ENCODE measurements at places on chromosomes 16 and 17. TPM values are rescaled to one million over a fixed set of nuclear protein-coding genes. Genes with fewer than 3 reads are reported as not detected.

The RASL10B gene
- 2.7 TPM for total RNA-seq

The SMTNL2 gene
- not detected for total RNA-seq

The EXOC3L1 gene
- total RNA-seq, result not detected

The TERB1 gene
- 0.36 TPM for total RNA-seq

The FN3KRP gene
- total RNA-seq, result 10.1 TPM

The SEPTIN12 gene
- total RNA-seq, result not detected

The AXIN2 gene
- total RNA-seq, result 5.1 TPM

The DOK4 gene
- 29.0 TPM for total RNA-seq

The LCAT gene
- 6.9 TPM for total RNA-seq

GRCh38 chr16:65306300-65306699, 184.4 kb upstream of the CDH11 start:
- H3K4me1 ChIP-seq, result peaks cover 15% of the 10 kb centered on the region
- no peaks in the 10 kb centered on the region for H3K36me3 ChIP-seq
- H3K27me3 ChIP-seq, result no peaks in the 10 kb centered on the region
- no peak overlapping the region for H3K4me3 ChIP-seq
- DNase-seq, result no peak
- H3K27ac ChIP-seq, result no peak overlapping the region

DNA sequence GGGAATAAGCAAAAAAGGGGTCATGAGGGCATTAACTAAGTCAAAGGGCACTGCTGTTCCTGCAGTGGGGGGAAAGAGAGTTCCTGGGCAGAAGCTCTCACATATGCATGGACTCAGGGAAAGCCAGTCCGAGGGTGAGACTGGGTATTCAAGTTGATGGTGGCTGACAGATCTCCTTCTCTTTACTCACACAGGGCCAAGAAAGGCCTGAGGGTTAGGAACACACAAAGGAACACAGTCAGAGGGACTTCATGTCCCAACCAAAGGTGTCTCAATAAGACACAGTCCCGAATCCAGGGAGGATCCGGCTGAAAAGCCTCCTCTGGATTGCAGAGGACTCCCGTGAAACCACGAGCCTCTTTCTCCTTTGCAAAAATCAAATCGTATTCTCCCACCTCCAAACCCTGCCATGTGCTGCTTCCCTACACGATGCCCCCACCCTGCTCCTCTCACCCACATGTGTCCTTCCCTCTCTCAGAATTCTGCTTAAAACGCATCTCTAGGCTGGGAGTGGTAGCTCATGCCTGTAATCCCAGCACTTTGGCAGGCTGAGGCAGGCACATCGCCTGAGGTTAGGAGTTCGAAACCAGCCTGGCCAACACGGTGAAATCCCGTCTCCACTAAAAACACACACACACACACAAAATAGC, 23.6 kb downstream of the CUEDC1 start:
- peak; percentile 64 for DNase-seq
- no peaks in the 10 kb centered on the region for H3K36me3 ChIP-seq
- no peaks in the 10 kb centered on the region for H3K27me3 ChIP-seq

DNA sequence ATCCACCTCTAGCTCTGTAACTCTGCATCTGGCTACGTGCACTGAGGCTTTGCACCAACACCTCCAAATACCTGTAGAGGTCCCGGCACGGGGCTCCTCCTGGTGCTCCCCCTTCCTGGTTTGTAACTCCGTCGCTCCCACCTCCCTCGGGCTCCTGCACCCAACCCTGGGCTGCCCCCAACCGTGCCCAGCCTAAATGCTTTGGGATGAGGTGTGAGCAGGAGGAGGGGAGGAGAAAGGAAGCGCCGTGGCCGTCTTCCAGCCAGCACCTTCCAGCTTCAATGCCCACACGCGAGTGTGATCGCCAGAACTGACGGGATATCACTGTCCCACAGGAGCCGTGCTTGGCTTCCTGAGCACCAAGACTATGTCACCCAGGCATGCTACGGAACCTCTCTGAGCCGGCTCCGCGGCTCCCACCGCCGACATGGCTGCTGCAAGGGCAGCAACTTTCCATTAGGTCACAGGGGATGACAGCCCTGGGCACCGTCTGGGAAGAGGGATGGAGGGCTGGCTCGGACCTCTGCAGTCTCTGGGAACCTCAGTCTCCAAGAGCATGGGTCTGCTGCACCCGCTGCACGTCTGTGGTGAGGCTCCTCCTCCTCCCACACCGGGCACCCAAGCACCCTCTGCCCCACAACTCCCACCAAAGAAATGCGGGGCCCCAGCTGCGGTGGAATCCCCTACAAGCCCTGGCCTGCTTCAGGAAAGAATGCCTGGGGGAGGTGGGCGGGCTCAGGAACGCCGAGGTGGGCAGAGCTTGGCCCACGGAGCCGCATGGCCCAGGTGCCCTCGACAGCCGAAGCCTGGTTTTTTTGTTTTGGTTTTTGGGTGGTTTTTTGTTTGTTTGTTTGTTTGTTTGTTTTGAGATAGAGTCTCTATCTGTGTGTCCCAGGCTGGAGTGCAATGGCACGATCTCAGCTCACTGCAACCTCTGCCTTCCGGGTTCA, 6.4 kb upstream of the SLC38A10 start:
- no peak overlapping the region for H3K27ac ChIP-seq
- H3K36me3 ChIP-seq, result no peaks in the 10 kb centered on the region
- H3K27me3 ChIP-seq, result no peaks in the 10 kb centered on the region
- H3K4me1 ChIP-seq, result peaks cover 6% of the 10 kb centered on the region
- H3K4me3 ChIP-seq, result peak overlapping the region; percentile 51

DNA sequence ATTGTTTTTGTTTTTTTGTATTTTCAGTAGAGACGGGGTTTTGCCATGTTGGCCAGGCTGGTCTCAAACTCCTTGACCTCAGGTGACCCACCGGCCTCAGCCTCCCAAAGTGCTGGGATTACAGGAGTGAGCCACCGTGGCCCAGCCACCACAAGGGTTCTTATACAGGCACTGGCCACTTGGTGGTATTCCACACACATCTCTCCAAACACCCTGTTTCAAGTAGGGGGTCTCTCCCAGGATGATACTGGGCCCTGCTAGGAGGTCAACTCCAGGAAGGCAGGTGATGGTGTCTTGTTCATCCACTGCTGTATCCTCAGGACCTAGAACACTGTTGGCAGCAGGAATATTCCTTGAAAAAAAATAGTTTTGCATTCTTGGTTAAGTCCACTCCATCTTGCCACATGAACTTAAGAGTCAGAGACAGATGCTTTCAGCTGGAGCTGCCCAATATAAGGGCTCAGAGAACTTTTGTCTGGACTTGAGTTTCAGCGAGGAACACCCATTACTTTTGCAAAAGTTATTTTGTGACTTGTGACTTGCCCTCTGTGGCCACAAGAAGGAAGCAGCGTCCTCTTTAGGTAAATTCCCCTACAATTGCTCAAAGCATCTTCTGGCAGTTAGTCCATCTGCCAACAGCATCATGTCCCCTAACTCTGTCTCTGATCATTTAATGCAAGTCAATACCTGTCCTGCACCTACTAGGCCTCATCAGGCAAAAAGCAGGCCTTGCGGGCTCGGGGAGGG, 7.4 kb upstream of the EEF2K start:
- H3K27me3 ChIP-seq, result no peaks in the 10 kb centered on the region
- peak overlapping the region; percentile 71 for H3K27ac ChIP-seq
- no peaks in the 10 kb centered on the region for H3K36me3 ChIP-seq
- DNase-seq, result no peak

GRCh38 chr17:77160875-77161530, 20.2 kb downstream of the SEC14L1 start:
- H3K4me3 ChIP-seq, result no peak overlapping the region
- no peak for DNase-seq
- H3K27ac ChIP-seq, result no peak overlapping the region
- peaks cover 6% of the 10 kb centered on the region for H3K36me3 ChIP-seq

GRCh38 chr16:46889942-46890300, 5.8 kb downstream of the GPT2 start:
- peaks cover 4% of the 10 kb centered on the region for H3K36me3 ChIP-seq
- no peak overlapping the region for H3K27ac ChIP-seq
- H3K4me1 ChIP-seq, result peaks cover 3% of the 10 kb centered on the region
- no peak overlapping the region for H3K4me3 ChIP-seq
- DNase-seq, result no peak

DNA sequence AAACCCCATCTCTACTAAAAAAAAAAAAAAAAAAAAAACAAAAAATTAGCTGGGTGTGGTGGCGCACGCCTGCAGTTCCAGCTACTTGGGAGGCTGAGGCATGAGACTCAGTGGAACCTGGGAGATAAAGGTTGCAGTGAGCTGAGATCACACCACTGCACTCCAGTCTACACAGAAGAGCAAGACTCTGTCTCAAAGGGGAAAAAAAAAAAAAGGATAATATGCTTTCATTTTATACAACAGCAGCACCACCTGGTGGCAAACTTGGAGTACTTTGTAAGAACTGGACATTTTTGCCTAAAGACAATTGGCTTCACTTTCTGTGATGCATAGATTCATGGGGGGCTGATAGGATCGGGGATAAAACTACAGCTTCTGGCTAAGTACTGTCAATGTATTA, 8.5 kb downstream of the CHTF8 start:
- H3K27ac ChIP-seq, result no peak overlapping the region
- peak; percentile 91 for DNase-seq
- no peaks in the 10 kb centered on the region for H3K27me3 ChIP-seq
- H3K36me3 ChIP-seq, result peaks cover 28% of the 10 kb centered on the region

GRCh38 chr17:152860-153420, 15.6 kb downstream of the SCGB1C2 start:
- peaks cover 10% of the 10 kb centered on the region for H3K27me3 ChIP-seq
- no peak overlapping the region for H3K27ac ChIP-seq
- H3K36me3 ChIP-seq, result no peaks in the 10 kb centered on the region
- no peak for DNase-seq

- no peaks in the 10 kb centered on the region for H3K36me3 ChIP-seq
- no peak for DNase-seq
- H3K4me3 ChIP-seq, result no peak overlapping the region
- peaks cover 1% of the 10 kb centered on the region for H3K4me1 ChIP-seq
- H3K27me3 ChIP-seq, result no peaks in the 10 kb centered on the region
- H3K27ac ChIP-seq, result no peak overlapping the region
These were observed 263.6 kb downstream of the NTN1 start for GRCh38 chr17:9284884-9285283.

GRCh38 chr16:1958715-1959268, 546 bp upstream of the NDUFB10 start:
- H3K36me3 ChIP-seq, result peaks cover 25% of the 10 kb centered on the region
- peak; percentile 60 for DNase-seq
- H3K27me3 ChIP-seq, result no peaks in the 10 kb centered on the region
- no peak overlapping the region for H3K27ac ChIP-seq

GRCh38 chr16:31352376-31353115, 2.4 kb upstream of the ITGAX start:
- H3K4me1 ChIP-seq, result peaks cover 5% of the 10 kb centered on the region
- no peak overlapping the region for H3K4me3 ChIP-seq
- H3K27me3 ChIP-seq, result no peaks in the 10 kb centered on the region
- H3K27ac ChIP-seq, result no peak overlapping the region
- no peaks in the 10 kb centered on the region for H3K36me3 ChIP-seq

- DNase-seq, result peak; percentile 91
These were observed 512 bp downstream of the AKAP1 start for GRCh38 chr17:57085448-57086068.

GRCh38 chr17:44448412-44448811, 54.8 kb downstream of the GPATCH8 start:
- H3K27ac ChIP-seq, result no peak overlapping the region
- peaks cover 5% of the 10 kb centered on the region for H3K4me1 ChIP-seq
- H3K36me3 ChIP-seq, result no peaks in the 10 kb centered on the region
- DNase-seq, result no peak
- H3K4me3 ChIP-seq, result no peak overlapping the region
- H3K27me3 ChIP-seq, result no peaks in the 10 kb centered on the region

DNA sequence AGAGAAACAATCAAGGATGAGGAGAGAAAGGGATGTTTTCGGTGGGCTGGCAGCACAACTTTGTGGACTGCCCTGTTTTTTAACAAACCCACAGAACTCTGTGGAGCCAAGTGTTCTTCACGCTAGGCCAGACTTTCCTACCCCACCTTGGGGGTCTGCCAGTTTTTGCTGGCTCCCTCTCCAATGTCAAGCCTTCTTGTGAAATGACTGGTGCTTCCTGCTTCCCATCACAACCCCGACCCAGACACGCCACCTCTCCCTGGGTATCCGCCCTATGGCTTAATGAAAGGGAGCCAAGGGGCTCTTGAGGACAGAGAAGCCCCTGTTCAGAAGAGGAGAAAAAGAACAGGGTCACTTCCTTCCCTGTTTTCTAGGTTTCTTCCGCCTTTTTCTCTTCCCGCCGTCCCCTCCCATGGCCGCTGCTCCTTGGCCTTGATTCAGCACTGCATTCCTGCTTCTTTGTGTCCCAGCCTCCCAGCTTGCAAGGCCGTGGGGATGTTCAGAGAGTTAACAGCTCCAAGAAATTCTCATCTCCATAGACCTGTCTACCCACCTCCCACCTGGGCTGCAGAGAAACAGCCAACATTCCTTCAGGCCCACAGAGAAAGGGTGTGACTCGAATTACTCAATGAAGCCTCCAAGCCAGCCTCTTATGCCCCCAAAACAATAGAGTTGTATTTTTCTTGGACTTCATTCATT, 16.5 kb upstream of the SOX9 start:
- H3K4me1 ChIP-seq, result peaks cover 2% of the 10 kb centered on the region
- no peak overlapping the region for H3K27ac ChIP-seq
- H3K36me3 ChIP-seq, result no peaks in the 10 kb centered on the region
- no peaks in the 10 kb centered on the region for H3K27me3 ChIP-seq
- H3K4me3 ChIP-seq, result peak overlapping the region; percentile 38
- peak; percentile 45 for DNase-seq

DNA sequence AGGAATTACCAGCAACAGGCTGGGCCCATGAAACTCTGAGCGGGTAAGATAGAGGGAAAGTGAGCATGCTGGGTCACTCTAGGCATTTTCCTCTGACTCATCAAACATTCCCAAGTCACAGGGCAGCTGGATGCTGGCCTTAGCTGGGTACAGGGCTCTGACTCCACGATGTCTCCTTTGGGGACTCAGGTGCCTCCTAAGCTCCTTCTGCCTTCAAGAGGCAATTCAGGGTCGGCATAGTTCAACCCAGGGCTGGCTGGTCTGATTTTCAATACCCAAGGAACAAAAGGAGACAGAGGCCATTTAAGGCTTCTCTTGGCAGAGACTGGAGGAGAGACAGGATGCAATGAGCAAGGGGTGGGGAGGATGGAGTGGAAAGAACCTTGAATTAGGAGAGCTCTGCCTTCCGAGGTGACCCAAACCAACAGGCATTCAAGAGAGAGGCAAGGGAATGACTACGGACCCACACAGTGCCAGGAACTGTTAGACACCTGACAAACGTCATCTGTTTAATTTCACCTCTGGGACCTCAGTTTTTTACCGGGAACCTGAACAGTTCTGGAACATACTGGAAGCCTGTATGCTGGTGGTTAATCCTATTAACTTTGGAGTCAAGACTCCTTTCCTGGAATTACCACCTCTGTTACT, 910 bp downstream of the WBP2 start:
- peaks cover 22% of the 10 kb centered on the region for H3K36me3 ChIP-seq
- peaks cover 26% of the 10 kb centered on the region for H3K4me1 ChIP-seq
- peak overlapping the region; percentile 100 for H3K4me3 ChIP-seq
- peak; percentile 94 for DNase-seq

DNA sequence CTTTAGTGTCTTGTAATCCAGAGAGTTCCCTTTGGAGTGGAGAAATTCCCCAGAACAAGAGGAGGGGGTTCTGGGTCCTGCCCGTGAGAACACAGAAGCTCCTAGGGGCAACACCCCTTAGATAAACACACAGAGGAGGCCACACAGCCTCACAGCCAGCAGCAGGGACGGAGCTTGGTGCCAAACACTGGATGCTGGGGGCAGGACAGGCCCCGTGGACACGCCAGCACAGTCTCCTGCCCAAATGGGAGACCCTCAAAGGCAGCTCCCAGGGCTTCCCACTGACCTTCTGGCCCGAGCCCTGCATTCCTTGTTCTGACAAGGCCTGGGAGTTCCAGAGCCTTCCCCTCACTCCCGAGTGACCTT, 31.8 kb upstream of the JPH3 start:
- H3K36me3 ChIP-seq, result no peaks in the 10 kb centered on the region
- no peaks in the 10 kb centered on the region for H3K27me3 ChIP-seq
- DNase-seq, result peak; percentile 49
- H3K4me1 ChIP-seq, result no peaks in the 10 kb centered on the region
- no peak overlapping the region for H3K27ac ChIP-seq

Measured in osteoblast (primary cell).